ENCODE measurements at places on chromosomes 6 and 20.

GRCh38 chr20:52226370-52226769 is 34.8 kb upstream of the ZFP64 start:
- DNase-seq = no peak

DNA sequence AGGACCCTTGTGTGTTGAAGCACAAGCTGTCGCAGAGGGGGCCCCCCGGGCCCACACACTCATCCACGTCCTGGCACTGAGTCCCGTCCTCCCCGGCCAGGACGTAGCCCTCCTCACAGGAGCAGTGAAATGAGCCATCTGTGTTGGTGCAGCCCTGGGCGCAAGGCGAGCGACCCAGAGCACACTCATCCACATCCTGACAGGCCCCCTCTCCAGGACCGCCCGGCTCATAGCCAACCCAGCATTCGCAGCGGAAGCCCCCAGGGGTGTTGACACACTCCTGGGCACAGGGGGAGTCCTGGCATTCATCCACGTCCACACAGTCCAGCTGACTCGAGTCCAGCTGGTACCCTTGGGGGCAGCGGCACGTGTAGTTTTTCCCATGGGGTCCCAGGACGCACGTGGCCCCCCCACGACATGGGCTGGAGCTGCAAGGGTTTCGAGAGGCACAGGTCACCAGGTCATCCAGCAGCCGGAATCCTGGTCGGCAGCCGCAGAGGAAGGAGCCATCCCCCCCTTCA is 1.2 kb downstream of the CD93 start:
- DNase-seq = no peak

DNA sequence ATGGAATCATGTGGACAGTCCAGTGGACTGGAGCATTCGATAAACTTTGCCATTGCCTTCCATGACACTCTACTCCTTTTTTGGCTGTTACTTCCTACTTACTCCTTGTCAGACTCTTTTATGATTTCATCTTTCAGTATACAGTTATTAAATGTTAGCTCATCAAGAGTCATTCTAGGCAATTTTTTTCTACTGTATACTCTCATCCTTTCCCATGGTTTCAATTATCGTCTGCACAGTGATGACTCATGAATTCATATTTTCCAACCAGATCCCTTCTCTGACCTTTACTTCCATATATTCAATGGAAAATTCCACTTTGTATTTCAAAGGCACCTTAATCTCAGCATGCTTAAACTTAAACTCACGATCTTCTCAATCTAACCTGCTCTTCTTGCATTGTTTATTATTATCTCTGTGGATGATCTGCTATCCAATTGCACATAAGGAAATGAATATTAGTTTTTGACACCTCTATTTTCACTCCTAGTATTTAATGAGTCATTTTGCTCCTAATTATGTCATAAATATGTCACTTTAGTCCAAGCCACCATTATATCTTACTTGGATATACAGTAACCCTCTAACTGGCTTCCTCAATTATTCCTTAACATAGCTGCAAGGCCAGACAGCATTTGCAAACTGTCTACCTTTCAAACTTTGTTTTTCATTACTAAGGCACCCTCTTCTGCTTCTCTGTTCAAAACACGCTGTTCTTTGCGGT is 427.5 kb downstream of the PHF3 start:
- DNase-seq = no peak

- no peak for DNase-seq
These were observed 120.4 kb downstream of the MYLK4 start for GRCh38 chr6:2630359-2630758.

GRCh38 chr6:79947191-79948186 is at the start of gene ELOVL4:
Gene ELOVL4 (minus strand): TSS chr6:79947553. CDS start chr6:79947279, 274 bp downstream.
- DNase-seq = peak; percentile 36

DNA sequence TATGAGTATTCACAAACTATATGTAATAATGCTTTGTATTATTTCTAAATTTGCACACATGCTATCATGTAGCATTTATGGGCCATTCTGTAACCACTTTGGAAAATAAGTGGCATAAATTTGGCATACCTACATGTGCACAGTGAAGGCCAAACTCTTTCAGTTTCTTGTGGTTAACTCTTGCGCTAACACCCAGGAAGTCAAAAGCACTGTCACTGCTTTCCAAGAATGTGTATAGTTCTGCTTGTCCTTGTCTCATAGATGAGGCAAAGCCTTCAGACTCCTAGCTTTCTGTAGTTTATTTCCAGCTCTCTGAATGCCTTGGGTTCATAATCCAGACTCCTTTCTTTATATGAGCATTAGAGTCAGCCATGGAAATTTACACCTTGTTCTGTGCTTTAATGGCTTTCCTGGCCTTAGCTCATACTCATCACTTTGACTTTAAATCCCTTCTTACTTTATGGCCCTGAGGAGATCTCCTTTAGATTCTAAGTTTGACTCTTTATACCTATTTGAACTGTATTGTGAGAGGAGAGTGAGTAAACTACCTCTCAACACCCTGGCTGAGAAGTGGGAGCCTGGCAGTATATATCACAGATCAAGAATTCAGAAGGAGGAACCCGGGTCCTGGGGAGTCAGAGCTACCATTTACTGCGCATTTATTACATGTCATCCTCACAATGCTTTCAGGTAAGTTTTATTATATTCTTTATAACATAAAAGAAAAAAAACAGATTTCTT is 949 bp upstream of the SLC17A3 start:
- DNase-seq = no peak

DNA sequence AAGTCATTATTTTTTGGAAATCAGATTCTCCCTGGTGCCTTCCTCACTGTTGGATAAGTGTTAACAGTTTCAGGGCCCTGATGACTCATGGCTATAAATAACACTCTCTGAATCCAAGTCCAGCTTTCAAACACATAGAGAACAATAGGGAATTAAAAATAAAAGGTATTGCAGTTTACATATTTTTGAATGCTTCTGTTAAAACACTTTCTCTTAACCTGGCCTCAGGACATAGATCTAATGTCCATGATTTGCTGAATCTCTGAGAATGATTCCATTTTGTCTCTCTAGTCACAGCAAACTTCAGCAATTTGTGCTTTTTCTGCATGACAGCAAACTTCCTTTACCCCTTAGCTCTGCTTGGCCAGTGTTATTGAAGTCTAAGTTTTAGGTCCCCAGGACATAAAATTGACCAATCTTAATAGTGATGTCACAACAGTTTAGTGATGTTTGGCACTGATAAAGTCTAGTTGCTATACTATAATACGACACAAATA is 1192.4 kb upstream of the CITED2 start:
- DNase-seq = no peak

- no peak for DNase-seq
These were observed 105.5 kb downstream of the AGPAT4 start for GRCh38 chr6:161168281-161168891.

DNA sequence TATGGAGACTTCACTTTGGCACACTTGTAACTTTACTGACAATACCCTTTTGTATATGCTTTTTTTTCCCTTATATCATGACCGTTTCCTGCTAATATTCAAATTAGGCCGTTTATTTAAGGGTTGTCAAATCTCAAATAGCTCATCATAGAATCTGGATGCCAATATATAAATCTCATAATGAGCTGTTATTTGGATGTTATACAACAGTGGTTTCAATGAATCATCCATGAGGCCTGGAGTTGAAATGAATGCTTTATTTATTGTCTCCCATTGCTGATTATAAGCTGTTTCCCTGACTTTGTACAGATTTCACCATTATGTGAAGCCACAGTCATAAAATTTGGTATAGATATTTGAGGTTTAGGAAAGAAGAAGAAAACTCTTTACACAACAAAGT is 256.1 kb downstream of the PLCB1 start:
- no peak for DNase-seq

DNA sequence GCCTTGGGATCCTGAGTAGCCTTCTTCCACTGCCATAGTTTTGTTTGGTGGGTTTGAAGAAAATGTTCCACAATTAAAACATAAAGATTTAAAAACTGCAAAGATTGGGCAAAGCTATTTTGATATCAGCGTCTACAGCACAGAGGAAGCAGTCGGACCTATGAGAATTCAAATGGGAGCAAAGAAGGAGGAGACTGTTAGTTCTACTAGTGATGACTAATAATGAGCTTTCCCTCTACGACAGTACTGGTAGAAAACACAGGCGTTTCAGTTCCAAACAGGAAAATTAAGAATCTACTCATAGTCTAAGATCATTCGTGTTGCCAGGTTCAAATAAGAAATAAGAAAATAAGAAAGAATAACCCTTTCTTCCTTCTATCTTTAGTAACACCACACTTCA is 121.2 kb downstream of the INSM1 start:
- DNase-seq = no peak

DNA sequence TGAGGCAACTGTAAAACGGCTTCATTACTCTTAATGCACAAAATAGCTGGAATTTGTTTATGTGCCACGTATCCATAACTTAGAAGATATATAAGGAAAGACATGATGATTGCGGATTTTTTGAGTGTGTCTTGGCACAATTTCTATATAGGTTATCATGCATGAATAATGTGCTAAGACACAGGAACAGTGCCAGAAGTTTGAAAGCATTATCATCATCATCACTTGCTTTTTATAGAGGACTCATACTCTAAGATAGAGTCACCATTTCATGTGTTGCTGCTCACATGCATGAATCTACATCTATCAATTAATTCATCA is 113.4 kb downstream of the ELOVL4 start:
- DNase-seq = no peak

Data from right renal cortex interstitium (tissue), 3 donors.